ENCODE measurements at places on chromosomes 7 and 10.

DNA sequence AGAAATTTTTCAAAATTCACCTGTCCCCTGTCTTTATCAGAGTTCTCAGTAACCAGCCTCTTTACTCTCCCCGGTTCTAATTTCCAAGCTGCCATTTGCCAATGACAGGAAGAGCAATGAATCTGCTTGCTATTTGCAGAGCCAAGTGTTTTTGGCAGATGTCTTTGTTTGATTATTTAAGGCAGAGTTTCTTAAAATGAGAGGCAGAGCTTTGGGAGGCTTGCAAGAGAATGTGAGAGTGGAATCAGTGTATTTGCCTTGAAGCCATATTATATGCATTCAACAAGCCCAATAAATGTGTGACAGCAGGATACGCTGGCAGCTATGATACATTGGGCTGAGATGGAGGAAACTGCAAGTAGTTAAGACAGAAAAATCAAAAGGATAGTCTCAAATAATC lies 196.5 kb downstream of the PHF14 start:
- DNase-seq, result no peak

DNA sequence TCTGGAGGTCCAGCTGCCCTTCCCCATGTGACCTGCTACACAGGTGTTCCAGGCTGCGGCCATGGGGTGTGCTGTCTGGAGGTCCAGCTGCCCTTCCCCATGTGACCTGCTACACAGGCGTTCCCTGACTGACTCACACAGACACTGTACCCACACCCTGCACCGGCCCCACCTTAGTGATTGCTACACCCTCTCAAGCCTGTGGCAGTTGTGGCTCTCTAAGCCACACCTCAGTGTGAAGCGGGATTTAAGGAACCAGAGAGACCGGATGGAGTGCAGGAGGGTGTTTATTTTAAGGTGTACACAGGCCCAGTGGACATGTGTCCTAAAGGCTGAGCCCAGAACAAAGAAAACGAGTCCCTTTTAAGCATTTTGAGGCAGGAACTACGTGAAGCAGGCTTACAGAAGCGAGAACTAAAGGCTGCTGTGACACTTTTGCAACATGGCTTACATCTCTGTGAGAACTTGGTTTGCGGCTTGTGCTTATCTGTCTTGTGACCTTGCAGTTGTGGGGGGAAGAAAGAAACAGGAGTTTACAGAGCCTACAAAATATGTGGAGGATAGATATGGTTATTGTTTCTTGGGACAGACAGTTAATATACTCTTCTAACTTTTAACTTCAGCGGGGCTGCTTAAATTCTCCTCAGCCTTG lies 326.4 kb downstream of the PAXIP1 start:
- DNase-seq, result no peak

DNA sequence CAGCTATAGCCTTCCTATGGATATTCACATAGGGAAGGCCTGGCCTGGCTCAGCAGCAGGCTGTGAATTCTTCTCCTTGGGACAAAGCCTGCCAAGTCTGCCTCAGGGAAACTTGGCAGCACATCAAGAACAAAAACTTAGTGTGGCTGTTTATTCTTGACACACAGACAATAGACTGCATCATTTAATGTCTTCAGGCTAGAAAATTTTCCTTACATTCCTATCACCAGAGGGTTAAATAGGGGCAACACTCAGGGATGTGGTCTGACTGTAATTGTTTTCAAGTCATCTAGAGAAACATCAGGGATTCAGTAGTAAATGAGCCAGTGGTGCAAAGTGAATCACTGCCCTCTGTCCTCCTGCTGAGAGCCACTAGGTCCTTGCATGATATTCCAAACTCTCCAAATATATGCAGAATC lies 137.3 kb downstream of the SEMA3C start:
- DNase-seq, result no peak

DNA sequence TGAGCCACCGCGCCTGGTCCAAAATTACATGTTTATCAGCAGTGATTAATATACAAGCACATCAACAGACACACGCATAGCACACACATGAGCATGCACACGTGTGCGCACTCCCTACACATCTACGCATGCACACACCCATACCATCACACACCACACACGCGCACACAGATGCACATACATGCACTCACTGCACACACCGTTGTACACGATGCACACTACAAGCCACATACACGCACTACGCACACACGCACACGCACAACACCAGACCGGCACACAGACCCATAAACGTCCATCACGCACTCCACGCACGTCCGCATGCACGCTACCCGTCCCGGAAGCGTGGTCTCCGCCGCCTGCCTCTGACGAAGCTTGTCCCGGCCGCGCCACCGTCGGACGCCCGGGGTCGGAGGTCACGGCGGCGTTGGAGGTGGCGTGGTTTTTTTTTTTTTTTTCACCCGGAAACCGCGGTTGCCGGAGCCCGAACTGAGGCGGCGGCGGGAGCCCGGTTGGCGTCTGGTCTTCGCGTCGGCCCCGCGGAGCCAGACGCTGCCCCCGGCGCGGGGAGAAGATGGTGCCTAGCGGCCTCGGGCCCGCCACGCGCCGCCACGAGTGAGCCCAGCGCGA lies at the start of gene TMEM248:
TMEM248 (plus strand) TSS at position 457 of the 627 bp plus-strand sequence. CDS start 20,641 bp downstream, outside the sequence.
- DNase-seq, result no peak

GRCh38 chr7:100022621-100023020 lies 7.2 kb downstream of the ZKSCAN1 start:
- no peak for DNase-seq

DNA sequence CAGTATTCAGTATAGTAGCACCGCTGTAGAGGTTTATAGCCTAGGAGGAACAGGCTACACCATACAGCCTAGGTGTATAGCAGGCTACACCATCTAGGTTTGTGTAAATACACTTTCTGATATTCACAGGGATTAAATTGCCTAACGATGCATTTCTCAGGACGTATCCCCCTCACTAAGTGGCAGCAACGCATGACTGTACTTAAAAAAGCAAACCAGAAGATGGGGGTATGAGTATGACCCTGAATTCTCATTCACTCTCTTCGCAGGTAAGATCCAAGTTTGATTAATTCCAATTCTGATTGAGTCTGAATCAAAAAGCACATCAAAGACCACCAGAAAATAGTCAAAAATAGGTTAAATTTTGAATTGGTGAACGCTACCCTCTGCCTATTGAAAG lies 972 bp downstream of the ORC5 start:
- no peak for DNase-seq

- no peak for DNase-seq
Observed at GRCh38 chr10:25804505-25804904, 129.5 kb upstream of the MYO3A start.

GRCh38 chr10:35212856-35213255 lies 86.2 kb downstream of the CREM start:
- no peak for DNase-seq

DNA sequence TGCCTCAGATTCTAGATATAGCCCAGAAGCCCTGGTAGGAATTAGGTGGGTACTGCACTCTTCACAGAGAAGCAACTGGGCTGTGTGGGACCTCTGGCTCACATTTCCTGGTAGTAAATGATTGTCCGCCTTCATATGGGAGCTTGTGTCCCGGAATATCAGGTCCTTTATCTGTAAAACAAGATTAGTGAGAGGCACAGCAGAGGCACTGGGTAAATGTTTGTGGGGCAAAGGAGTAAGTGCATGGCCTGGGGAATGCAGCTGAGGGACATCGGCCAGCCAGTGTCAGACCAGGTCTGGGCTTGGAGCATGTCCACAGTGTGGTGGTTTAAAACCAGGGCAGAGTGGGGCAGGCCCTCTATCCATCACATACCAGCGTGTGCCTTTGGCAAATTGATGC lies 323.3 kb upstream of the ZMIZ1 start:
- DNase-seq, result no peak

GRCh38 chr10:121450247-121450646 lies 148.0 kb downstream of the FGFR2 start:
- no peak for DNase-seq

- DNase-seq, result no peak
Observed at GRCh38 chr7:143117395-143117794, 14.5 kb upstream of the PIP start.

- no peak for DNase-seq
Observed at GRCh38 chr10:62748386-62748785, 56.1 kb upstream of the ADO start.

- no peak for DNase-seq
Observed at GRCh38 chr10:116848944-116849247, 403 bp upstream of the ENO4 start.

- DNase-seq, result no peak
Observed at GRCh38 chr7:109479388-109479787, 909.7 kb downstream of the DNAJB9 start.

GRCh38 chr7:25280181-25280580 lies 51.9 kb upstream of the NPVF start:
- no peak for DNase-seq

GRCh38 chr7:19491821-19492452 lies 216.9 kb downstream of the POLR1F start:
- DNase-seq, result no peak

GRCh38 chr7:37476428-37476827 lies 27.8 kb upstream of the ELMO1 start:
- no peak for DNase-seq

DNA sequence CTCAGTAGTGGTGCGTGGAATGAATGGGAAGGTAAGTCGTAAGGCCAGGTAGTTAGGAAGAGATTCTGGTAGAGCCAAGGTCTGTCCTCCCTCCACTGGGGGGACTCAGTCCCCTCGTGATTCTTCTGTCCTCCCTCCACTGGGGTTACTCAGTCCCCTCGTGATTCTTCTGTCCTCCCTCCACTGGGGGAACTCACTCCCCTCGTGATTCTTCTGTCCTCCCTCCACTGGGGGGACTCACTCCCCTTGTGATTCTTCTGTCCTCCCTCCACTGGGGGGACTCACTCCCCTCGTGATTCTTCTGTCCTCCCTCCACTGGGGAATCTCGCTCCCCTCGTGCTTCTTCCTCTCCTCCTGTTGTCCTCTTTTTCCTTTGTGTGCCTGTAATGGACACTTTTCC lies 125.1 kb downstream of the CELF2 start:
- DNase-seq, result no peak

- DNase-seq, result no peak
Observed at GRCh38 chr7:77244222-77244934, 44.8 kb upstream of the FGL2 start.

DNA sequence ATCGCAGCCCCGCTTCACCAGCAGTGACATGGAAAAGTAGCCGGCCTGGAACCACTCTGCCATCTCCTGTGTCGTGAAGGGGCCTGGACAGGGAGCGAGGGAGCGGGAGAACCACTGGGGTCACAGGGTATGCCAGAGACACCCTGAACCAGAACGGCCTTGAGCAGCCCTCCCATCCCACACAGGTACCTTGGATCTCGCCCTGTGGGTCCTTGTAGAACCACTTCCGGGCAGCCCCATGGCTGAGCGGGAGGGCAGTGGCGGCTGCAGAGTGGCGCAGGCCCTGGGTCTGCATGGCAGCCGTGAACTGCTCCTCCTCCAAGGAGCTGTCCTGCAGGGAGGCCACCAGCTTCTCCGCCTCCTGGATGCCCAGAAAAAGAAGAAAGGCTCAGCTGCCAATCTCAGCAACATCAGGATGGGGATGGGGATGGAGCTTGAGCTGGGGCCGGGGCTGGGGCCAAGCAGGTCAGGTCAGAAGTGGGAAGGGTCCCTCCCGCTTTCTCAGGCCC lies 9.5 kb downstream of the GIGYF1 start:
- no peak for DNase-seq

GRCh38 chr7:17952387-17952786 lies 12.1 kb upstream of the SNX13 start:
- DNase-seq, result no peak

DNA sequence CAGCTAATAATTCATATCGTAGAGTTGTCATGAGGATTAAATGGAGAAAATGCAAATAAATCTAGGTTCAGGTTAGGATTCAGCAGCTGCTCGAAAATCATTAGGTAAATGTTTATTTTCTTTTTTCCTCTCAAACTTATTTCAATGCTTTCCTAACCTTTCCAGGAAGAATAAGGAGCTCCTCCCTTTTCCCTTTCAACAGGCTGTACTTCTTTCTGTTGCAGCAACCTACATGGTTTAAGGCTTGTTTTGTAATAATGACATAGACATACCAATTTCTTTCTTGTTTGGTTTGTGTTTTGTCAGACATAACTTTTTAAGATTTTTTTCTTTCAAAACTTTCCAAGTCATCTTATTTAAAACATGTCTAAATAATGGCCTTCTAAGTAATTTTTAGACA lies 18.2 kb downstream of the GPR141 start:
- DNase-seq, result no peak

- no peak for DNase-seq
Observed at GRCh38 chr7:34825221-34825620, 167.2 kb downstream of the NPSR1 start.

GRCh38 chr10:43960981-43961380 lies 312.3 kb upstream of the ZNF32 start:
- DNase-seq, result no peak

DNA sequence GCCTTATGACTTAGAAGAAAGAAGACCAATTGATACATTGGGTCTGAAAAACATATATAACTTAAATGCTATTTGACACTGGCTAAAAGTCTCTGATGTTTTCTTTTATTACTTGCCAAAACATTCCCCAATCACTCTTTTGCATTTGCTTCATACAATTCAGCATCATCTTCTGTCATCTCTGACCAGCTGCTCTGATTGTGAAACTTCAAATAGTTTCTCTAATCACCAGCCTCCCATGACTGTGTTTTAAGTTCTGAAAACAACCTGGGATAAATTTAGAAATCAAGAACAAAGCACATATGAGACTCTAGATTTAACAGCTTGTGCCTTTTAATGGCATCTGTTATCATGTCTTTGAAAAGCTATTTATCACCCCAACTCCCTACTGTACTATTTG lies 208.4 kb upstream of the KCND2 start:
- DNase-seq, result no peak

- no peak for DNase-seq
Observed at GRCh38 chr10:71241114-71241829, 28.9 kb downstream of the UNC5B start.

DNA sequence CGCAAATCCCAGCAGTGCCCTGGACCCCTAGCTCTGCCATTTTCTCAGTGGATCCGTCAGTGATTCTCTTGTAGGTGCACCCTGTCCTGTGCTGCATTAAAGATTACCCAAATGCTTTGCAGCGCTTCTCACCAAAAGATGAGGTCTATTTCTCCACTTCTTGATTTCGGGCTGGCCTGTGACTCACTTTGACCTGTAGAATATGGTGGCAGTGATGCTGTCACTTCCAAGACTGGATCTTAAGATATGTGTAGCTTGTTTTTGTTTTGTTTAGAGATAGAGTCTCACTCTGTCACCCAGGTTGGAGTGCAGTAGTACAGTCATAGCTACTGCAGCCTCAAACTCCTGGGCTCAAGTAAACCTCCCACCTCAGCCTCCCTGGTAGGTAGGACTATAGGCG lies 37.0 kb upstream of the ZMIZ1 start:
- DNase-seq, result no peak

DNA sequence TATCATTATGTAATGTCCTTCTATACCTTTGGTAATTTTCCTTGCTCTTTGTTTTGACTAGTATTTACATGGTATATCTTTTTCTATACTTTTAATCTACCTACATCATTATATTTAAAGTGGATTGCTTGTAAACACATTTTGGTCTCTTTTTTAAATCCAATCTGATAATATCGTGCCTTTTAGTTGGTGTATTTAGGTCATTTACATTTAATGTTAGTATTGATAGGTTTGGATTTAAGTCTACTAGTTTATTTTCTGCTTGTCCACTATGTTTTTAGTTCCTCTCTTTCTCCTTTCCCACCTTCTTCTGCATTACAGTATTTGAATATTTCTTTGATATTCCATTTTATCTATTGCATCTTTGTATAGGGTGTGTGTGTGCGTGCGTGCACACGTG lies 95.4 kb downstream of the HIBADH start:
- no peak for DNase-seq

GRCh38 chr7:12211054-12211710 lies at the start of gene TMEM106B:
Gene TMEM106B, plus strand, starts transcription at chr7:12211294. Its CDS starts 3,517 bp downstream, at chr7:12214811.
- no peak for DNase-seq
